ENCODE measurements at places on chromosomes 16 and 17.

DNA sequence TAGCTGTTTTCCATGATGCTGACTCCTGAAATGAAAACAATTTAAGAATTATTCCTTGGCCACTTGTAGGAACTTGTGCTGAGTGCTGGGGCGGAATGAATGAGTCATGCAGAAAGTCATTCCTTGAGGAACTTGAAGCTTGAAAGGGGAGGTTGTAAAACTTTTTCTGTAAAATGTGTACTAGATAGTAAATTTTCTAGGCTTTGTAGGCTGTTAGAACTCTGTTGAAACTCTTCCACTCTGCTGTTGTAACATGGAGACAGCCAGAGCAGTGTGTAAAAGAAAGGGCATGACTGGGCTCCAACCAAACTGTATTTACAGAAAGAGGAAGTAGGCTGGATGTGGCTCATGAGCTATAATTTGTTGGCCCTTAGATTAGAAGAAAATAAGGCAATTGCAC is 46.1 kb downstream of the ABCA8 start:
- no peak for DNase-seq

- peak; percentile 50 for DNase-seq
Measured at GRCh38 chr17:65163990-65164495, 26.9 kb downstream of the RGS9 start.

GRCh38 chr16:12398029-12398682 is 405.5 kb downstream of the CPPED1 start:
- peak; percentile 73 for DNase-seq

GRCh38 chr17:75764711-75765421 is at the start of gene GALK1:
Gene GALK1, minus strand, starts transcription at chr17:75765192. Its CDS starts 56 bp downstream, at chr17:75765136.
- DNase-seq, result peak; percentile 71

- peak; percentile 91 for DNase-seq
Measured at GRCh38 chr17:21551081-21551881, 141.0 kb upstream of the KCNJ18 start.

DNA sequence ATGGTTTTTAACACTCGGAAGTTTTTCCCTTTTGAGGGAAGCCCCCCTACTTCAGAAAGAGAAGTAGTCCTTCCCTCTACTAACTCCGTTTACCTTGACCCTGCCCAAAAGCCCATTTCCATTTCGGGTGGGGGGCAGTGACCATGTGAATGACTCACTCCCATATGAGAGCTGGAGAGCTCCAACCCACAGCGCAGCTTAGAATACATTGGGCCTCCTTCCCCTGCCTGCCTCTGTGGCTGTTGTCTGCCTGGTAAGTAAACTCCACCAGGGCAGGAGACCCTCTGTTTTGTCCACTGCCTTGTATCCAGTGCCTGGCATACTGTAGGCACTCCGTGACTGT is 985 bp downstream of the SGSM2 start:
- no peak for DNase-seq

DNA sequence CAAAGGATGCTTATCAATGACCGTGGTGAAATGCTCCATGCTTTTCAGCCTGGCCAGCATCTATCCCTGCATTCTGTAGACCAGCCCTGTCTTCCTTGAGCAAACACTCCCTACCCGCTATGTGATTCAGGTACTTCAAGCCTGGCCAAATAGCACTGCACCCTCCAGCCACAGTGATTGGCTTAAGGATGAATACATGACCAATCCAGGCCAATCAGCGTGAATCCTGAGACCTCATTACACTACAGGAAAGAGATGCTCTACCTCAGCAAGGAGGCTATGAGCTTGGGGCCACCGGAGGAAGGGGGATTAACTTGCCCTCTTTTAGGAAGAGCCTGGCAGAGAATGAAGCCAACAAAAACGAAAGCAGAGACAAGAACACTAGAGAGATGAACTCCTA is 162.5 kb downstream of the ZNF423 start:
- DNase-seq, result no peak

Measured in NCI-H524 (cell line).